ENCODE measurements at places on chromosomes 1 and 21. TPM values are rescaled to one million over a fixed set of nuclear protein-coding genes. Genes with fewer than 3 reads are reported as not detected.

The PLA2G4A gene
- 9.4 TPM for total RNA-seq

The TCHH gene
- 2.6 TPM for total RNA-seq

The LCE1B gene
- not detected for total RNA-seq

The NEXN gene
- 21.7 TPM for total RNA-seq

The SLC45A1 gene
- 1.4 TPM for total RNA-seq

The PLD5 gene
- 0.16 TPM for total RNA-seq

The CEP104 gene
- 76.0 TPM for total RNA-seq

The JAM2 gene
- 21.1 TPM for total RNA-seq

The GFI1 gene
- 1.6 TPM for total RNA-seq

The ATP1A4 gene
- not detected for total RNA-seq

Measured in subcutaneous adipose tissue (tissue), 4 donors.